ENCODE measurements at places on chromosomes 13 and 19.

- DNase-seq = no peak
Observed at GRCh38 chr13:70723732-70724131, 615.5 kb upstream of the KLHL1 start.

GRCh38 chr13:74409551-74409950, 275.3 kb upstream of the KLF12 start:
- no peak for DNase-seq

GRCh38 chr13:89704040-89704439, 1643.4 kb upstream of the MIR17HG start:
- no peak for DNase-seq

DNA sequence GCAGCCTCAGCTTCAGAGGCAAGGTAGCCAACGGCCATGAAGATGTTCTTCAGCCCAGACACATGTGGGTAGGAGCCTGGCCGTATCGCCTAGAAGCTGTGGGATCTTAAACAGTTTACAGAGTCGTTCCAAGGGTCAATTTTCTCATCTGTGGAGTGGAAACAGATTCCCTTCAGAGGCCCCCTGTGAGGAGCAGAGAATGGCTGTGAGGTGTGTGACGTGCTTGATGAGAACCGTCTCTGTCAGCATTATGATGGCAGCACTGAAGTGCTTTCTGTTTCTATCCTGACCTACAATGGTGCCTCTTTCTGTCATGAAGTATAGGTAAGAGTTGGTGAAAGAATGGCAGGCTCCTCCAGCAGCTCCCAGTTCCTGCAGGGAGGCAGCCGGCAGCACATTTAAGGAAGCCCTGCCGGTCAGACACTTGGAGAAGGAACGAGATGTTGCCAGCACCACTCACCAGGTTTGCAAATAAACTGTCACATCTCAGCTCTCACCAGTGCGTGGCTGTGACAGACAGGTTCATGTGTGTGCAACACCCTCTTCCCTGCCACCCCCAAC, 277.3 kb downstream of the FOXO1 start:
- DNase-seq = no peak

GRCh38 chr13:75724752-75725517, 88.8 kb downstream of the LMO7 start:
- DNase-seq = no peak

DNA sequence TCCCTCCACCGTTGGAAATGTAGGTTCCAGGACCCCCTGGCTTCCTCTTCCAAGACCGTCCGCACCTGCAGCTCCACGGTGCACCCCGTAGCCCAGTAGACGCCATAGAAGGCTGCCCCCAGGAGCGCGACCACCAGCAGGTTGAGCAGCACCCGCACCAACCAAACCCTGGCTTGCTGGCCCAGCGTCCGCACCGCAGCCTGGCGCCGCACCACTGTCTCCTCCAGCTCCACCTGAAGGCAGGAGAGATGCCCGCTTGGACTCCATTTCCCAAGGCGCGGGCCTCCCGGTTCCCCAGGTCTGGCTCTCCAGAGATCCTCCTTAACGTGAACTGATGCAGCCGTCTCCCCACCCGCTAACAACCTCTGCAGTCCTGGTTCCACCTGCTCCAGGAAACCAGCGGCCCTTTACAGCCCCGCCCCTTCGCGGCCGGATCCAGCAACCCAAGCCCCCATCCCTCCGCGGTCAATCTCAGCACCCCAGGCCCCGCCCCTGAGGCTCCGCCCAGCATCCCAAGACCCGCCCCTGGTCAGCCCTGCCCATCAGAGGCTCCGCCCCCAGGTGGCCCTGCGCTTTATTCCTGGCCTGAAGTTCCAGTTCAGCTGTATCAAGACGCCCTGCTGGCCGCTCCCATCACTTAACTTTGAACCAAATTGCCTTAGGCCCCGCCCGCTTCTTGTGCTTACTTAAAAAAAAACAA, 5.0 kb upstream of the LENG1 start:
- no peak for DNase-seq

- DNase-seq = no peak
Observed at GRCh38 chr19:54654447-54655321, 8.1 kb upstream of the LILRB4 start.

GRCh38 chr13:51645154-51645650, 60.9 kb downstream of the WDFY2 start:
- no peak for DNase-seq

GRCh38 chr13:95224064-95224463, 77.2 kb downstream of the ABCC4 start:
- no peak for DNase-seq

GRCh38 chr13:32254916-32255723, 60.0 kb downstream of the ZAR1L start:
- DNase-seq = no peak

DNA sequence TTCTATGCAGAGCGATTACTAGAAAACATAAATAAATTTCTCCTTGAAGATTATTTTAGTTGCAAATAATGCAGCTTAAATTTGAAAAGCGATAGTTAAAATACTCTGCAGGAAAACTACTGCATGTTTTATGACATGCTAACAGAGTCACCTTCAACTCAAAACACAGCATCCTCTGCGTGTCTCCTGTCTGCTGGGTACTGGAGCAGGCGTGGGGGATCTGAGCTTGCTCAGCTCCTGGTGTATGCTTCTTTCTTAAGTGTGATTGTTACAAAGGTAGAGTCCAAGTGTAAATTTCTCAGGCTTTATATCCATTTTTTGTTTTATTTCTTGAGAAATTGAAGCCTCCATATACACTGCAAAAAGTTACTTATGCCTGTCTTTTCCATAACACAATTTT, 15.3 kb downstream of the SPATA13 start:
- no peak for DNase-seq

GRCh38 chr13:42345367-42345766, 73.4 kb downstream of the AKAP11 start:
- DNase-seq = no peak

GRCh38 chr13:27650312-27650711, 28.6 kb downstream of the POLR1D start:
- no peak for DNase-seq

- no peak for DNase-seq
Observed at GRCh38 chr13:66347486-66348117, 882.5 kb downstream of the PCDH9 start.

- DNase-seq = no peak
Observed at GRCh38 chr19:42091742-42092141, 15.8 kb downstream of the ZNF574 start.

- no peak for DNase-seq
Observed at GRCh38 chr19:2665103-2665502, 37.4 kb downstream of the GNG7 start.

GRCh38 chr13:29446016-29446415, 149.5 kb downstream of the SLC7A1 start:
- DNase-seq = no peak

DNA sequence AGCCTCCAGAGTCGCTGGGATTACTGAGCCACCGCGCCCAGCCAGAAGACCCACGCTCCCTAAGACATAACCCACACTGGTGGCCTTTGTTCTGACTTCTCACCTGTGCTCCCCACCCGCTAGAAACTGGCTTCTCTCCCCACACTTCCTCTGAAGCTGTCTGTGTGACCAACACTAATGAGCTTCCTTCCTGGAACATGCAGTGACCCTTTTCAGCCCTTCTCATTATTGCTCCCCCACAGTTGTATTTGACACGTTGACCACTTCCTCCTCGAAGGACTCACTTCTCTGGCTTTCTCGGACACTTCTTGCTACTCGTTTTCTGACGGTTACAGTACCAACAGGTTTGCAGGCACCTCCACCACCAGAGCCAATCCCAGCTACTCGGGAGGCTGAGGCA, 10.9 kb downstream of the NCR1 start:
- no peak for DNase-seq

DNA sequence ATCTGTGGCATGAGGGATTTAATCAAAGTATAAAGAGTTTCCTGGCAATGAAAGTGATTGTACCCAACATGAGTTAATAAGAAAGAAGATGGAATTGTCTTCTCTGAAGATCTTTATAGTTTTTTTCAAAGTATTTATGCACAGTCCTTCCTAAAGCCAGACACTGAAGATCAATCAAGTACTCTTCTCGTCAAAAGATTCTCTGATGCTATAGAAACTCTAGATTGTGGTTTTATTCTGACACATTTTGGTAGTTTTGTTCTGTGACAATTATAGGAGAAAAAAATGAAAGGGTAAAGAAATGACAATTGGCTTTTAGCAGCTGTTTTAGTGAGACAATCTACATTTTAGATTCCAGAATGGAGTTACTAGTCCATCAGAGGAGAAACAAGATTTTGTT, 10.4 kb upstream of the ENOX1 start:
- DNase-seq = no peak

DNA sequence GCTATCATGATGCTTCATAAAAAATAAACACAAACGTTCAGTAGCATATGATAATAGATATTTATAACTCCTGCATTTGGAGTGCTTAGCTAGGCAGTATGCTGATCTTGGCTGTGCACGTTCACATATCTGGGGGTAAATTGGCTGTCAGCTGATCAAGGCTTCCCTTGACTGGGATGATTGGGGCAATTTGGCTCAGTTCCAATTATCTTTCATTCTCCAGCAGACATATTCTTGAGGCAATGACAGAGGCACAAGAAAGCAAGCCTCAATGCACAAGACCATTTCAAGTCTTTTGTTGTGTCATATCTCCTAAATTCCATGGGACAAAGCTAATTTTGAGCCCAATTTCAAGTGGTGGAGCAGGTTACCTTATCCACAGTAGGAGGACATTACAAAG, 142.0 kb downstream of the DLEU7 start:
- DNase-seq = no peak

DNA sequence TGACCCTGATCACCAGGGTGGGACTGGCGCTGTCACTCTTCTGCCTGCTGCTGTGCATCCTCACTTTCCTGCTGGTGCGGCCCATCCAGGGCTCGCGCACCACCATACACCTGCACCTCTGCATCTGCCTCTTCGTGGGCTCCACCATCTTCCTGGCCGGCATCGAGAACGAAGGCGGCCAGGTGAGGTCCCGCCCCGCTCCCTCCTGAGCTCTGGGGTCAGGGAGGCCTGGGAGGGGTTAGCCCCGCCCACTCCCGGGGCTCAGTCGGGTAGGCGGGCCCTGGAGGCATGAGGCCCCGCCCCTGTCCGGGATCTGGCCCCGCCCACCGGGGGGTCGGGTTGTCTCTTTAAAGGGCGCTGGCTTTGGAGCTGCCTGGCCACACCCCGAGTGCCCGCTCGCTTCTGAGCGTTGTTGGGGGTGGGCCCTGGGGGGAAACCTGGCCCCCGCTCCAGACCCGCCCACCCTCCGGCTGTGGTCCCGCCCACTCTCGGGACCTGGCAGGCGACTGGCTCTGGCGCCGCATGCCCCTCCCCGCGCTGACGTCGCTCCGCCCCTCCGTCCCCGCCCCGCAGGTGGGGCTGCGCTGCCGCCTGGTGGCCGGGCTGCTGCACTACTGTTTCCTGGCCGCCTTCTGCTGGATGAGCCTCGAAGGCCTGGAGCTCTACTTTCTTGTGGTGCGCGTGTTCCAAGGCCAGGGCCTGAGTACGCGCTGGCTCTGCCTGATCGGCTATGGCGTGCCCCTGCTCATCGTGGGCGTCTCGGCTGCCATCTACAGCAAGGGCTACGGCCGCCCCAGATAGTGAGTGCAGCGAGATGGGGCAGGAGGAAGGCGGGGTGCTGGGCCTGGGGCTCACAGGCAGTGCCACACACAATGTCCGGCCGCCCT, 13.1 kb downstream of the DDX39A start:
- DNase-seq = peak; percentile 72

DNA sequence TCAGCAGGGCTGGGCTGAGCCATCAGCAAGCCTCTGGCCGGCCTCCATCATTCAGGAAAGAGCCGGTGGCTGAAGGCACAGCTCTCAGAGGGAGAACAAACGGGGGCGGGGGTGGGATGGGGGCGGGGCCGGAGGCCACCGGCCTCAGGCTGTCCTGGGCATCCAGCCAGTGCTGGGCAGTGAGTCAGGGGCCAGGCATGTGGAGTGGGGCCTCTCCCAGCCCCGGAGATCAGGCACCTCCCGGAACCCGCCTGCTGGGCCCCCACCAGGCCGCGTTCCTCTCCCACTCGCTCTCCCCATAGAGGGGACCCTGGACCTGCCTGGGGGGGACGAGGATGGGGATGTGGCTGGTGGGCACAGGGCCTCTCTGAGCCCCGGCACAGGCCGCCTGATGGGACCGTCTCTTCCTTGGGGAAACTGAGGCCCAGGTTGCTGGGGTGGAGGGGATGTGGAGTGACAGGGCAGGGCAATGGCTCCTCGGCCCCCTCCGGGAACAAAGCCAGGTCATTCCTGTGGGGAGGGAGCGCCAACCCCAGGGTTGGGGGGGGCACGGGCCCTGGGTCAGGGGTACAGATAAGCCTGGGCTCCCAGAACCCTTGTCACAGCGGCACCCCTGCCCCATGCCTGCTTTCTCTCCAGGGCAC, 12.9 kb downstream of the SPC24 start:
- no peak for DNase-seq

DNA sequence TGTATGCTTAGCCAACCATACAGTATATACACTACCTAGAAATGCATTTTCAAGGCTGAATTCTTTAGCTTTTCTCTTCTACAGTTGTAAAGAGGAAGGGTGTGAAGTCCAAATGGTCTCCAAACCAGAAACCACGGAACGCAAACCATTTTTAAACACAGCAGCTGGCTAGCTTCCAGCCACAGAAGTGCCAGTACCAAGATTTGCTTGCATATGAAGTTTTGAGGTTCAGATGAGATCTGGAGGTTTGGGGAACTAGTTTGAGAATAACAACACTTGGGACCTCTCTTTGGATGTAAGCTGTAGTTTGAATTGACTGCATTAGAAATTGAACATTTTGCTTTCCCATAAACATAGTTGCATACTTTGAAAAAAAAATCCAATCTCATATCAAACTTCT, 1243.5 kb downstream of the EFNB2 start:
- no peak for DNase-seq

- no peak for DNase-seq
Observed at GRCh38 chr13:110407531-110407930, 100.4 kb downstream of the COL4A2 start.

GRCh38 chr13:43153436-43154090, 130.2 kb downstream of the DNAJC15 start:
- DNase-seq = no peak

- DNase-seq = peak; percentile 7
Observed at GRCh38 chr13:85170372-85170771, 628.8 kb downstream of the SLITRK6 start.

DNA sequence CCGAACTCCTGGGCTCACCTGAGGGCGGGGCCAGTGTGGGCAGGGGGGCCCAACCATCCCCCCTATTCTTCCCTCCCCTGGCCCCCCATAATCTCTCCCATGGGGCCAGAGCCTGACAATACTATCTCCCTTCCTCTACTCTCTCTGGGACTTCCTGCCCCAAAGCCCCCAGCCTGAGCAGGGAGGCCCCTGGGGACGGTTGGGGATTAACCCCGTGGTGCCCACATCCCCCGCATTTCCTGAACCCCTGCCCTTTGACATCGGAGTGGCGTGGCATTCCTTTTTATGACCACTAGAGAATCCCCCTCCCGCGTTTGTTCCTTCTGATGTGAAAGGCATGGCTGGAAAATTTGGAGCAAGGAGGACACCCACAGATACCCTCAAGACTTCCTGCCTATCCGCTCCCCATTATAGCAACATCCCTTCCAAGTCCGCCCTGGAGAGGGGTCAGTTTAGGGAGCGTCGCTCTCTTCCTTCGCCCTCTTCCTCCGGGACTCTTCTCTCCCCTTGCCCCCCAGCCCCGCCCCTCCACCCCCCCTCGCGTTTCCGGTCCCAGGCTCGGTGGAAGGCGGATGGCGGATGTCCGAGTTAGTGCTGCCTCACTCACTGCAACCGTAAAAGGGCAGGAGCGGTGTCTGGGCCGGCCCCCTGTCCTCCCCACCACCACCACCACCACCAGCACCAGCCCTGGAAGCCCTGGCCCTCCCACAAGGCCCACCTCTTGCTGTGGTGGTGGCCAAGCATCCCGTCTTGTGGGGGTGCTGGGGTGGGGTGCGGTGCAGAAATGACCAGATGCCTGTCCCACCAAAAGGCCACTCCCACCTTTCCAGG, 1.8 kb downstream of the VASP start:
- no peak for DNase-seq
